ENCODE measurements at places on chromosomes 4 and X.
A peak's percentile ranks its signal among the peaks of the same experiment; 100 is the strongest.

GRCh38 chrX:74890676-74891430 lies 34.4 kb downstream of the NEXMIF start:
- DNase-seq: no peak

- DNase-seq: no peak
Measured at GRCh38 chr4:124423160-124423559, 289.4 kb downstream of the ANKRD50 start.

DNA sequence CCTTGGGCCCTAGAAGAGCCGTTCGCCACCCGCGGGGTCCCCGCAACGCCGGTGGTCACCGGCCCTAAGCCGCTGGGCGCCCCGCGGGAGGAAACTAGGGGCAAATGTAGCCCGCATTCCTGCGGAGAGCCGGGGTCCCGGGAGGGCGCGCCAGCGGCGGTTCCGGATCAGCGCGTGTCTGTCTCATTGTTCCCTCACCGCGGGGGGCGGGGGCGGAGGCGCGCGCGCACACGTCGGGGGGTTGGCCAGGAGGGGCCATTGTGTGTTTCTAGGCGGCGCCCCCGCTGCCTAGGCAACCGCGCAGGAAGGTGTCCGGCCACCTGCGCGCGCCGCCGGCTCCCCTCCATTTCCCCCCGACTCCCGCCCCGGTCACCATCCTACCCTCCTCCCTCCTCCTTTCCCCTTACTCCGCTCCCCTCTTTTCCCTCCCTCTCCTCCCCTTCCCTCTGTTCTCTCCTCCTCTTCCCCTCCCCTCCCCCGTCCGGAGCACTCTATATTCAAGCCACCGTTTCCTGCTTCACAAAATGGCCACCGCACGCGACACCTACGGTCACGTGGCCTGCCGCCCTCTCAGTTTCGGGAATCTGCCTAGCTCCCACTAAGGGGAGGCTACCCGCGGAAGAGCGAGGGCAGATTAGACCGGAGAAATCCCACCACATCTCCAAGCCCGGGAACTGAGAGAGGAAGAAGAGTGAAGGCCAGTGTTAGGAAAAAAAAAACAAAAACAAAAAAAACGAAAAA lies 789 bp upstream of the DDX3X start:
- peak; percentile 93 for DNase-seq

DNA sequence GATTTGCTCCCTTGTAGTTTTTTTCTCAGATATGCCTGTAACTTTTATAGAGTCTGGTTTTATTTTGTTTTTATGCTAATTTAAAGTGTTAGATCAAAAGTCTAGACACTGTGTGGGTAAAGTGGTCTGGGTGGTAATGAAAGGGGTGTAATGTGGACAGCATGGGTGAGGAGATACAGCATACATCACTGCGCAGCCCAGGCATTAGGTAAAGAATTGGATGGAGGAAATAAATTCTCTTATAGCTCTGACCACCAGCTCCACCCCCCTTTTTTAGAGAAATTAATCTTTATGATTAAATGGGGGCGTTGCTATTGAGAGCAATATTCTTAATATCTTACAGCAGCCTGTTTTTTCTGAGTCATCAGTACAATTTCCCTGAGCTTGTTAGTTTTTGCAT lies 163.9 kb upstream of the IGFBP7 start:
- DNase-seq: no peak

DNA sequence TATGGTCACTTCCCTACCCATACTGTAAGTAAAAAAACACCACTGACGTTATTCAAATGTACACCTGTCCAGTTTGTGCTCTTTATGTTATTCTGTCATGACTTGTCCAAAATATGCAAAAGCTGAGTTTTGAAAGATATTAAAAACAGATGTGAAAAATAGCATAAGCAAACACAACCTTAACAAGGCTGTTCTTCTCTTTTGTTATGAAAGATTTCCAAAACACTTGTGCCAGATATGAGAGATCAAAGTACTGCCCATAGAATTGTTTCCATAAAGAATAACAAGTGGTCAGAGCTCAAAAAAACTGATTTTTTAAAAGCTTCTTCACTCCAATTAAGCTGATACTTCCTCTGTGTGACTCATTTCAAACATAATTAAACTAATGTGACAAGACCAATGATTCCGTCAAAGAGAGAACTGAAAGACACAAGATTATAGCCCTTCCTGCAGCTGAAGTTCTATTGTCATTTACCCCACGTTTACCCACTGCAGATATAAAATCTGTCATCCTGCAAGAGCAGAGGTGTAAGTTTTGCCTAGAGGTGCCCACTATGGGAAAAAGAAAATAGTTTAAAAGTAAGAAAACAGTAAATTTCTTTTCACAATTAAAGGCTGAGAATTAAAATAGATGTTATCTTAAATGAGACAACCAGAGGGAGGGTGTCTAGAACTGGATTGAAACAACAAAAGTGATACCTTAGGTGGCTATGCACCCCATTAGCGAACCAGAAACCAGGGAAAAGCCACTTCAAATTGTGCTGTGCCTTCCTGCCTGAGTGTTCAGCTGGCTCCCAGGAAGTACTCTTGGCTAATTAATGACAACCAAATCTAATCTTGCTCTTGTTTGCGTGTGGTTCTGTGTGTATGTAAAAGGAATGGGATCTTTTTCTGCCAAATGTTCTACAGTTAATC lies 30.1 kb downstream of the RASSF6 start:
- no peak for DNase-seq

Measured in ovary (tissue), 10 donors.